ENCODE measurements at places on chromosomes 11 and 22.
A peak's percentile ranks its signal among the peaks of the same experiment; 100 is the strongest.

DNA sequence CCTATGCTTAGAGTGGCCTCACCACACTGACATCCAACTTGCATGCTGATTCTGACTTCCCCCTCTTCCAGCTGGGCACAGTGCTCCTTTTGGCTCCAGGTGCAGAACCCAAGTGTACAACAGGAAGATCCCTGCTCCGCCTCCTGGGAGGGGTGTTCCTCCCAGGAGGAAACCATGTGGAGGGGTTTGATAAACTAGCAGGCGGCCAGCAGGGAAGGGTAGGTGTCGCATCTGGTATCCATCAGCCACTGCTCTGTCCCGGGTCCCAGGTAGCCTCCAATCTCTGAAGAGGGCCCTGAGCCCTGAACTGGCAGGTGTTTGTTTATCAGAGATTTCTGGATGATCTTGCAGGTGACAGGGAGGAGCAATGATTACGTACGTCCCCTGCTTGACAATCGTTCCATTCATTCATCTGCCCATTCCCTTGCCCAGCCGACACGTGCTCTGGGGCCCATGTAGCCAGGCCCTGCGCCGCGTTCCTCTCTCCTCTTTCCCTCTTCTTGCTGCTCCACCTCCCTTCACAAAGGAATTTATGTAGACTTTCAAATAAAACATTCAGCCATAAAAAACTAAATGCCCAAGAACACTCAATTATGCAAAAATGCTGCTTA lies 41.2 kb upstream of the MICAL2 start:
- DNase-seq = no peak

DNA sequence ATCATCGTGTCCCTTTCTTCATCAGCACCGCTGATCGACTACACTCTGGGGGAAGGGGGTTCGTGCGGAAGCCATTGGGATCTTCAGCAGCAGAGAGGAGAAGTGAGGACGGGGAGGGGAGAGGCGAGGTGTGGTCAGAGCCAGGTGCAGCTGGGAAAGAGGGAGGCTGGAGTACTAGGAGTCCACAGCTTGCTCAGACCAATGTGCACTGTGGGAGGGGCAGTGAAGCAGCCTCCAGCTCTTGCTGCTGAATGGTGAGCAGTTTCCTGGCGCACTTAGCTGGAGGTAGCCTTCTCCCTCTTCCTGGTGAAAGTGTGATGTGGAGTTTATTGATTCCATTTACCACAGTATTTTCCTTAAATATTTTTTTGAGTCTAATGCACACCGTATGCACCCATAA lies 99.0 kb upstream of the NECTIN1 start:
- DNase-seq = no peak

- no peak for DNase-seq
These were observed 7.6 kb upstream of the CTR9 start for GRCh38 chr11:10743354-10744000.

GRCh38 chr11:43937434-43938411 lies 4.7 kb upstream of the C11orf96 start:
- DNase-seq = peak; percentile 38

GRCh38 chr11:19511413-19512183 lies 201.0 kb upstream of the NAV2 start:
- DNase-seq = no peak

DNA sequence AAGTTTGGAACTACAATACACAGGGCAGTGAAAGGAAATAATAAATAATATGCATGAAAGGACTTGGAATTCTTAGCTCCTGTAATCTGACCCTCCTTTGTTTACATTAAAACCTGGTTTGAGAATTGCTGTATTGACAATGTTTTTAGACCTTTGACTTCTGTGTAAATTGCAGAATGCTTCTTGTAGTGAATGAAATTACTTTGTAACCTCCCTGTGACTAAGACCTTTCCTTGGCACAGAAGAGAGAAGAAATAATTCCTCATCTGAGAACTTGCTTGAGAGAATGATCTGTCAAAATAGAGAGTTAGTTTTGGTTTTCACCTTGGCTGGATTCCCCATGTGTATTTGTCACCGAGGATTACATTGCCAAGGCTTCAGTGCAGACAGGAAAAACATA lies 640.0 kb upstream of the ANO5 start:
- DNase-seq = peak; percentile 57

GRCh38 chr11:1228921-1229451 lies 6.1 kb downstream of the MUC5B start:
- no peak for DNase-seq

DNA sequence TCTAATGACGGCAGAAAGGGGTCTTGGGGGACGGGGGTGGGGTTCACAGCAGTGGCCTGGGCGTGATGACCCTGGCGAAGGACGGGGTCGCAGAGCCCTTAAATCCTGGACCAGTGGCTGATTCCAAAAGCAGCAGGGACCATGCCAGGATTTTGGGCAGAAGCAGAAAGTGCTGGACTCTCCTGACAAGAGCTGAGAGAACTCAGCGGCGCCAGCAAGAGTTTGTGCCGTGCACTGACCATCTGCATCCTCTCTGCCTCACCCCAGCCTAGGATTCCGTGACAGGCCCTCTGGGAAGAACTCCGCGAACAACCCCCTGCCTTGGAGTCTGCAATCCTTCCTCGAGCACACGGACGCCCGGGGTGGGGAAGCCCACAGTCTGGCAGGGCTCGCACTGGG lies 644 bp upstream of the NDUFV1 start:
- peak; percentile 14 for DNase-seq

GRCh38 chr11:30424844-30425243 lies 101.9 kb downstream of the ARL14EP start:
- no peak for DNase-seq

DNA sequence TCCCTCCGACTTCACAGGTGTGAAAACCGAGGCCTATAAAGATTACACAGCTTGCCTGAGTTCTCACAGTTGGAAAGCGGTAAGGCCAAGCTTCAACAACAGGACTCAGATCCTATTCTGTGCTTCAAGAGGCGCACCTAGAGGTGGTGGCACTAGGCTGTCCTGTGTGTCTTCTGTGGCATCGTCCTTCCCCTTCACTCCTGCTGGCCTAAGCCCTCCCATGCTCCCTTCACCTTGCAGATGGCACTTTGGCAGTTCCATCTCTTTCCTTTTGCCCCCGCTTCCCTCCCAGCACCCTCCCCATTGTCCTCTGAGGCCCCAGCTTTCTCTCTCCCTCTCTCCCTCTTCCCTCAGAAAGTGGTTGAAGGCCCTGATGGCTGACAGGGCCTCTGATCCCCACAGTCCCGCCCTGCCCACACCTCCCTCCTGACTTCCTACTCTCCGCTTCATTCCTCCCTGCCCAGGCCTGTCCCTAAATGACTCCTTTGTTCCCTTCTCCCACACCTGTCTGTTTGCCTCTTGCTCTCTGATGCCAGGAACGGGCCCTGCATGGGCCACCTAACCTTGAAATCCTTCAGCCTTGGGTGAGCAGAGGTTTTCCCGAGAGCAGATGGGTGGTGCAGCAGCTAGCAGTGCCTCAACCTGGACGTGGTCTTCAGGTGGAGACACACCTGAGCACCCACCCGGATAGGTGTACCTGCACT lies 5.8 kb downstream of the TRIM29 start:
- no peak for DNase-seq

GRCh38 chr11:69638941-69639681 lies 1.8 kb upstream of the CCND1 start:
- peak; percentile 82 for DNase-seq

All from kidney glomerular epithelial cell (primary cell).